ENCODE measurements at places on chromosomes 5 and 9. TPM values are rescaled to one million over a fixed set of nuclear protein-coding genes. Genes with fewer than 3 reads are reported as not detected.

ZFAND5 gene
- 65.7 TPM for total RNA-seq

BRINP1 gene
- not detected for total RNA-seq

ACER2 gene
- total RNA-seq = 10.9 TPM

FASTKD3 gene
- 10.7 TPM for total RNA-seq
